ENCODE measurements at places on chromosomes 12 and 14. TPM values are rescaled to one million over a fixed set of nuclear protein-coding genes. Genes with fewer than 3 reads are reported as not detected.

HAL gene
- total RNA-seq: 0.58 TPM

GRCh38 chr12:52606096-52606495, 4.8 kb upstream of the KRT72 start:
- no peak for DNase-seq

DNA sequence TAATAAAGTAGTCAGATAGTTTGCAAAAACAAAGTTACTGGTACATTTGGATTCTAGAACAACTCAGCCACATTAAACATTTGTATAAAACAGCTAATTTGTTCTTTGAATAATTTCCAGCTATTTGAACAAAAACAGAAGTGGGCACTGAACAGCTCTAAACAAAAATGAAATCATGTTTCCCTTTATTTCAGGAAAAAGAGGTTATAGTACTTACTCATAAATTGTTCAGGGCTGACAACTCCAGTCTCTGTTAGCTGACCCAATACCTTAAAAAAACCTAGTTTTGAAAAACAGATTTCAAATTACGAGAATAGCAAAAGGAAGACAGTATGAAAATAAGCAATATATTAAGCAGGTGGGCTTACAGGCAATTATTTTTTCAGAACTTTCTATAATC, 8.2 kb downstream of the GNPNAT1 start:
- no peak for DNase-seq

GRCh38 chr12:10393291-10393690, 3.5 kb upstream of the KLRK1 start:
- no peak for DNase-seq

Measured in mucosa of gallbladder (tissue), 1 donor.